CD4-positive, alpha-beta T cell (primary cell): ENCODE measurements at places on chromosomes 6 and 20.

GRCh38 chr6:100166956-100167355 lies 172.9 kb upstream of the MCHR2 start:
- H3K36me3 ChIP-seq: no peaks in the 10 kb centered on the region
- no peaks in the 10 kb centered on the region for H3K27me3 ChIP-seq
- H3K4me3 ChIP-seq: no peak overlapping the region

GRCh38 chr20:37529214-37529967 lies 1.7 kb upstream of the BLCAP start:
- no peak for DNase-seq
- no peak overlapping the region for H3K27ac ChIP-seq
- no peak overlapping the region for H3K4me3 ChIP-seq

DNA sequence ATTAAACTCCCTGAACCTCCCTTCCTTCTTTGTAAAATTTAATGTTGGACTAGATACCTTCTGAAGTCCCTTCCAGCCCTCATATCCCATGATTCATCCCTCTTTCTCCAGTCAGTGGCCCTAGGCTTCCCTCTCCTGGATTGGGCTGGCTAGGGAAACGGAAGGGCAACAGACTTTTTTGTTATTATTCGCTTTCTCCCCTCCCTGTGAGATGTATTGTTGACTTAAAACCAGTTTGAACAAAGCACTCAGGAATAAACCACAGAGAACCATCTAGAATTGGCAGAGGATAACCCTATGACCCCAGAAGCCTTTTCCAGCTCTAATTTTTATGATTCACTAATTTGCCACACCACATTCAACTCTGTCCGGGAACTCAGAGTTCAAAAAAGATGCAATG lies 239.7 kb upstream of the SUPT3H start:
- H3K36me3 ChIP-seq: no peaks in the 10 kb centered on the region
- no peak for DNase-seq
- H3K4me3 ChIP-seq: no peak overlapping the region
- H3K4me1 ChIP-seq: peaks cover 17% of the 10 kb centered on the region
- no peak overlapping the region for H3K27ac ChIP-seq

- peaks cover 1% of the 10 kb centered on the region for H3K27me3 ChIP-seq
- H3K36me3 ChIP-seq: no peaks in the 10 kb centered on the region
- H3K27ac ChIP-seq: no peak overlapping the region
- DNase-seq: no peak
Observed at GRCh38 chr6:26660000-26660361, 435 bp upstream of the ZNF322 start.

GRCh38 chr20:46682063-46682821 lies 7.0 kb downstream of the TP53RK start:
- H3K27me3 ChIP-seq: no peaks in the 10 kb centered on the region
- no peak for DNase-seq
- peaks cover 33% of the 10 kb centered on the region for H3K36me3 ChIP-seq
- H3K4me1 ChIP-seq: peaks cover 24% of the 10 kb centered on the region
- H3K27ac ChIP-seq: no peak overlapping the region

- no peak for DNase-seq
- no peak overlapping the region for H3K4me3 ChIP-seq
- no peaks in the 10 kb centered on the region for H3K36me3 ChIP-seq
- H3K27me3 ChIP-seq: no peaks in the 10 kb centered on the region
- no peaks in the 10 kb centered on the region for H3K4me1 ChIP-seq
Observed at GRCh38 chr6:100335991-100336390, 128.7 kb downstream of the SIM1 start.
